ENCODE measurements at places on chromosomes 4 and X. TPM values are rescaled to one million over a fixed set of nuclear protein-coding genes. Genes with fewer than 3 reads are reported as not detected.
A peak's percentile ranks its signal among the peaks of the same experiment; 100 is the strongest.

DNA sequence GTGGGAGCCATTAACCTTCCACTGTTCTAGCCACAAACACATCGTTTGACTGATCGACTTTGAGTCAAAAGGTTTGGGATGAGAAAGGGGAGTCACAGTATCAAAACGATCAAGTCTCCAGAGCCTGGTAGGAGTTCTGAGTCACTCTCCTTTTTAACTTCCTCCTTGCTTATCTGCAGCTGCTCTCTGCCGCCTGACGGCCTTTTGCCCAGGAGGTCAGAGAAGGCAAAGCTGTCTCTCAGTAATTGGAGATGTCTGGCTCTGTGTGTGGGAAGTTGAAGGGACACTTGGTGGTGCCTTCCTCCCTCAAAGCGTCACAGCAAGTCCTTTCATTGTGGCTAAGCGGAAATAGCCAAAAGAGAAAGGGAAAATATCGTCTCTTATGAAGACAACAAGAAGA is 63.1 kb downstream of the ANOS1 start:
- DNase-seq = no peak

Gene KIT
- 5.5 TPM for total RNA-seq

Gene XK
- total RNA-seq = 0.86 TPM

Gene TLR7
- not detected for total RNA-seq

Gene MRFAP1
- 105 TPM for total RNA-seq

DNA sequence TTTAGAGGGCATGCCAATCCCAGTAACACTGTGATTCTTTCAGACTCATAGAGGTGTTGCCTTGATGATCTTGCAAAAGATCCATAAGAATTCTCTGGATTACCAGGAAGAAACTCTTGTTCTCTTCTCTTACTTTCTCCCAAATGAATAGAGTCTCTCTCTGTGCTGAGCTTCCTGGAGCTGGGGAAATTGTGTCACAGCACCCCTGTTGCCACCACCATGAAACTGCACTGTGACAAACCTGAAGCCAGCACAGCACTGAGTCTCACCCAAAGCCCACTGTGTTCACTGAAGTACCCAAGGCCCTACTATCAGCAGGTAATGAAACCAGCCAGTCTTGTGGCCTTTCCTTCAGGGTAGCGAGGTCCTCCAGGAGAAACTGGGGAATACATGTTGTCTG is 332.7 kb upstream of the FGF16 start:
- DNase-seq = no peak

- DNase-seq = peak; percentile 43
Observed at GRCh38 chrX:78658845-78659744, at the start of gene RTL3. RTL3 (minus strand) TSS chrX:78659328; CDS start chrX:78658420, 908 bp downstream.

DNA sequence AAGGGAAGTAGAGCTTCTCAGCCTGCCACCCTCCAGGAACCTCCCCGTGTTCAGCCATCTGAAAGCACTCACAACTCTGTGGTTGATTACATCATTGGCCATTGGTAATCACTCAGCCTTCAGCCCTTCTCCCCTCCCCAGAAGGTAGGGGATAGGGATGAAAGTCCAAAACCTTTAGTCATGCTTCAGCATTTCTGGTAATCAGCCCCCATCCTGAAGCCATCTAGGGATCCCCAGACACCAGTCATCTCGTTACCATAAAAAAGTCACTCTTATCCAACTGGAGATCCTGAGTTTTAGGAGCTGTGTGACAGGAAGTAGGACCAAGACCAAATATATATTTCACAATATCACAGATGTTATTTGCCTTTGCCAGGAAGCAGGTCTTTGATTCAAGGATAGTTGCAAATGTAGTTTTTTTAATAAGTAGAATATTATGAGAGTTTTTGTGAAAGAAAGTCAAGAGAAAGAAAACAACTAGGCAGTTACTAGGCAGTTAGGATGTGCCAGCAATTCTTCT is 364.6 kb upstream of the NOCT start:
- peak; percentile 86 for DNase-seq
